ENCODE measurements at places on chromosomes 6 and 20.

DNA sequence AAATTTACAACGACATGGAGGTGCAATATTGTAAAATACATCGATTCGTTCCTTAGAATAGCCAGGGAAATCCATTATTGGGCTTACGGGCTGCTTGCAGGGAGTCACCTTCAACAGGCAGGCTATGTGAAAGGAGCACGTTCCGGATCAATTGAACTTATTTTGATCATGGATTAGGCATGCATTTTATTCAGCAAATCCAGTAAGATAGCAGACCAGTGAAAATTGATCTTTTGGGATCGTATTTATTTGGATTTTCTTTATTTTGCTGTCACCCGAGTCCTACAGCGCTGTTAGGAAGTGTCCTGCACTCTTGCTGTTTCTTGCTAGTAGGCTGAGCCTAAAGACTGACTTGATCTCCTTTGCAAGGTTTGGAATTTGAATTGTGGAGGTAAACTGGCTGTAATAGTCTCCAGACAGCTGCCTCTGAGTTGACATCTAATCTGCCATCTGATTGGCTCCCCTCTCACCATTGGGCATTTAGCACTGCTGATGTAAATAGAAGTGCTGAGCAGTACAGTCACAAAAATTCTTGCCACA, 3.0 kb downstream of the ARID1B start:
- DNase-seq: peak; percentile 95

DNA sequence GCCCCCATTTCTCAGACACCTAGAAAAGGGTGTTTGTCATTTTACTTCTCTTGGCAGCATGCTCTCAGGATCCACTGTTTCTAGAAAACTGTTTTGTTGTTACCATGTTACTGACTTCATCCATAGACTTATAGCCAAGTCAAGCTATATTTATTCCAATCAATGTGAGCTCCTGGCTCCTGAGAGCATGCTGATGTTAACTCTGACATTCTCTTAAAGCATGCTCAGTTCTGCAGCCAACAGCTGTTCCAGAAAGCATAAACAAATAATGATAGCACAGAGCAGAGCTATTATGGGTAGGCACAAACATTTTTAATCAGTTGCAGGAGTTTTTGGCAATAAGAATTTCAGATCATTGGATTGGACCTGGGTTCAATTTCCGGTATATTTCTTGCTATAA, 92.4 kb upstream of the CEP85L start:
- no peak for DNase-seq

- no peak for DNase-seq
Observed at GRCh38 chr6:14241255-14242070, 123.9 kb downstream of the CD83 start.

GRCh38 chr6:123635144-123635543, 1.6 kb downstream of the TRDN start:
- no peak for DNase-seq

DNA sequence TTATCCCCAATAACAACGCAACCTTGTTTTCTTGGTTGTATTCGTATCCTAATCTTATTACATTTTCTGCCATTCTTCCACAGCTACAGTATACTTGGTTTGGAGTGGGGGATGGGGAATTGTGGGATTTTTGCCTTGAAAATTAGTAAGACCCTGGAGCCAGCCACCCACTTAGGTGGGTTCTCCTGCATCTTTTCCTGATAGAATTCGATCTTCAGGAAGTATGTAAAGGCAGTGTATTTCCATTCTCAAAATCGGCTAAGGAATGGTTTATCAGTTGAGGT, 1.1 kb downstream of the ITCH start:
- DNase-seq: no peak

DNA sequence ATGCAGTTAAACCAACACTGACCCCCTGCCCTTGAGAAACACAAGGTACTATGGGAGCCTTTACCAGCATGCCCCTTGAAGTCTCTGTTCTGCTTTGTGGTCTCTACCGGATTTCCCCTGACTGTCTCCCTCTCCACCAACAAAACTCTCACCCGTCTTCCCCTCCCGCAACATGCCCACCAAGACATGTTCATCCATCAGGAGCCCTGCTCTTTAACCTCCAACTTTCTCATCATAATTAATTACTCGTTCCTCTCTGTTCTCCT, 1.1 kb downstream of the ZNF165 start:
- DNase-seq: no peak

GRCh38 chr6:84515067-84515466, 249.3 kb downstream of the TBX18 start:
- no peak for DNase-seq

DNA sequence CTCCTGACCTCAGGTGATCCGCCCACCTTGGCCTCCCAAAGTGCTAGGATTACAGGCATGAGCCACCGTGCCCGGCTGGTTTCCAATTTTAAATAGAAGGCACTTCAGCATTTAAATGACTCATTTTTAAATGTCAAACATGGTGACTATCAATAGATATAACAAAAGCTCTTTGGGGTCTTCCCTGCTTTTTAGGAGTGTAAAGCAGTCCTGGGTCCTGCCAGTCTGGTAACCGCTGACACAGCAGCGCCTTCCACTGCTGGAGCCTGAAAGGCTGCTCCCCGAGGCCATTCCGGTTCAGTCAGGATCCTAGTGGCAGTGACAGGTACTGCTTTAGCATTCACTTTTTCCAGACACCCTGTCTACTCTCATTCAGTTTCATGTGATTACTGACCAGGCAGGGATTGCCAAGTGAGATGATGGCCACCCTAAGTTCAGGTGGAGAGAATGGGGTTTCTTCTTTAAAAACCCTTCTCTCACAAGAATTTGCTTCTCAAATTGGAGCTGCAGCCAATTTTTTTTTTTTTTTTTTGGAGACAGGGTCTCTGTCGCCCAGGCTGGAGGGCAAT, 5.1 kb downstream of the DIDO1 start:
- peak; percentile 25 for DNase-seq

- peak; percentile 22 for DNase-seq
Observed at GRCh38 chr20:1185790-1186334, 1.1 kb upstream of the TMEM74B start.

DNA sequence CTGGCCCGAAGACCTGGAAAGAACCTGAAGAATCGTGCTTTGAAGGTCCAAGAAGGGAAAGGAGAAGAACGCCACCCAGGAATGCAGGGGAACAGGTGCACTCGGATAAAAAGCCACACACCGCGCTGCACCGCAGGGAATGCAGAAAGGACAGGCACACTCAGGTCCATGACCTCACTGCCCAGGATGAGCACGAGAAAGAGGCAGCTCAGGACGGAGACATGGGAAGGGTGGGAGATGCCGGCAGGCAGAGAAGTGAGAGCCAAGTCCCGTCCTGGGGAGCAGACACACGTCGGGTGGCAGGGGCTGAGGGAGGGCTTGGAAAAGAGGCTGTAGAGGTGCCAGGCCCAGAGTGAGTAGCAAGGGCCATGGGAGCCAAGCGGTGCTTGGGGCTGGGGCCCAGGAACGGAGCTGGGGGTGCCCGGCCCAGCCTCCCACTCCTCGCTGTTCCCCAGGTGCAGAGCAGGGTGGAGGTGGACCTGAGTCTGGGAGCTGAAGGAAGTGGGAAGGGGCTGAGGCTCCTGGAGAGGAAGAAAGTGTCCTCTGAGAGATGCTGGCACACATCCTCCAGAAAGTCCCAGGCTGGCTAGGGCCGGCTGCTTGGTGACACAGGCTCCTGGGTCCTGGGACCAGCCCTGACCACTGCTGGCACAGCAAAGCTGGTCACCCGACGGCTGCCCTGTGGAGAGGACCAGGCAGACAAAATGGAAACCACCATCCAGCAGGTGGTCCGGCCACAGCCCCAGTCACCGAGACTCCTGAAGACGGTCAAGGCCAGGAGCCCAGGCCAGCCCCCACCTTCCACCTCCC, 91.3 kb downstream of the PSMB1 start:
- no peak for DNase-seq

GRCh38 chr6:3848925-3849605, at the start of gene FAM50B:
Gene FAM50B (plus strand): TSS chr6:3849373. CDS start chr6:3849812, 439 bp downstream.
- peak; percentile 72 for DNase-seq

DNA sequence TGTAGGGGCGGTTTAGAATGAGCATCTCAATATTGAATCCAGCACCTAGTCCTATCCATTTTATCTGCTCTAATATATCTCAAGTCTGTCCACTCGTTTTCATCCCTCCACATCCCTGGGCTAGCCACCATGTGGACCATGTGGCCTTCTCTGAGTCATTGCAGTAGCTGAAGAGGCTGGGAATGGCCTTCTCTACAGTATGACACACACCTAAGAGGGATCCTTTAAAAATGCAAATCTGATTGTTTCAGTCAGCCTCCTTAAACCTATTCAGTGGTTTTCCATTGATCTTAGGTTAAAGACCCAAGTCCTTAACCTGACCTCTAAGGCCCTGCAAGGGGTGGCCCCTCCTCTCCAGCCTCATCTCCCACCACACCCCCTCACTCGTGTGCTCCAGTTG, 9.4 kb downstream of the RING1 start:
- DNase-seq: no peak

Measured in kidney glomerular epithelial cell (primary cell).